ENCODE measurements at places on chromosomes 16 and 17. TPM values are rescaled to one million over a fixed set of nuclear protein-coding genes. Genes with fewer than 3 reads are reported as not detected.

- DNase-seq, result no peak
Measured at GRCh38 chr16:56481468-56482122, 30.2 kb downstream of the OGFOD1 start.

DNA sequence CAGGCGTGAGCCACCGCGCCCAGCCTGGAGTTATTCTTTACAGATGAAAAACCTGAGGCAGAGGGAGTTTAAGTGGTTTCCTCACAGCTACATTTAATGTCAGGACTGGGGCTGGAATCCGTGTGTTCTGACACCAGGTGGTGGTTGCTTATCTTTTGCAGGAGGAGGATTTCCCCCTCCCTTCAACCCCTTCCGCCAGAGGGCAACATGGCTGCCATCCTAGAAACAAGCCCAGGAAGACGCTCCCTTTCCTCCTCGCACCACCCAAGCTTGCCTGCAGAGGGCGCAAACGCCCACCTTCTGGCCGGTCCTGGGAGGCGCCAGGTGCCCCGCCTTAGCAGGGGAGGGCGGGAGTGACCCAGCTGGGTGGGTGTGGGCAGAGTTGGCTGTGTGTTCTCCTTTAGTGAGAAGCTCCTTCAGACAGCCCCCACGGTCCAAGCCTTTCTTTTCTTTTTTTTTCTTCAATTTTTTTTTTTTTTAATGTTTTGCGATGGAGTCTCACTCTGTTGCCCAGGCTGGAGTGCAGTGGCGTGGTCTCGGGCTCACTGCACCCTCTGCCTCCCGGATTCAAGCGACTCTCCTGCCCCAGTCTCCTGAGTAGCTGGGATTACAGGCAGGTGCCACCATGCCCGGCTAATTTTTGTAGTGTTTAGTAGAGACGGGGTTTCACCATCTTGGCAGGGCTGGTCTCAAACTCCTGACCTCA lies 9.9 kb upstream of the RAP1GAP2 start:
- no peak for DNase-seq

DNA sequence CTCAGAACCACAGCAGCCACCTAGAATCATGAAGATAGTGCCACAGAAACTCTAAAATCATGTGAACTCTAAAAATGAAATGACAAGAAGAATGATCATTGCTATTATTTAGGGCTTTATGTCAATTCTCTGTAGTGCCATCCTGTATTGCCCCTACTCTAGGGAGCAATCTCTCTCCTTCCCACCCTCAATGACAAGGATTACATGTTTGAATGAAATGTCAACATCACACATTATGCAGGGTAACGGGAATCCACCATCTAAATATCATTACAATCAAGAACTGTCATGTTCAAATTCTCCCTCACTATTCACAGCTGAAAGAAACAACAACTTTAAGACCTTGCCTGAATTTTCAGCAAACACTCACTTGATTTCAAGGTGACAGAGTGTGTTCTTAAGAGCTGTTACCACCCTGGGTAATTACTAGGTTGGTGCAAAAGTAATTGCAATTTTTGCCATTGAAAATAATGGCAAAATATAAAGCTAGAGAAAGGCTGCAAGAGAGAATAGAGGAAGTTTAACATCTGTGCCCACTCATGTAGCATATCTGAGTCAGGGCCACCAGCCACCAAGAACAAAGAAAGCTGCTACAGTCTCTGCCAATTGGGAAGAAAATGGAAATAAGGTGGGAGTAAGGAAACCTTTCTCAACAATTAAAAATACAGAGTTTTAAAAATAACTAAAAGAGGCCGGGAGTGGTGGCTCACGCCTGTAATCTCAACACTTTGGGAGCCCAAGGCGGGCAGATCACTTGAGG lies 112.8 kb upstream of the PSMD7 start:
- no peak for DNase-seq

The IGF2BP1 gene
- total RNA-seq, result not detected

DNA sequence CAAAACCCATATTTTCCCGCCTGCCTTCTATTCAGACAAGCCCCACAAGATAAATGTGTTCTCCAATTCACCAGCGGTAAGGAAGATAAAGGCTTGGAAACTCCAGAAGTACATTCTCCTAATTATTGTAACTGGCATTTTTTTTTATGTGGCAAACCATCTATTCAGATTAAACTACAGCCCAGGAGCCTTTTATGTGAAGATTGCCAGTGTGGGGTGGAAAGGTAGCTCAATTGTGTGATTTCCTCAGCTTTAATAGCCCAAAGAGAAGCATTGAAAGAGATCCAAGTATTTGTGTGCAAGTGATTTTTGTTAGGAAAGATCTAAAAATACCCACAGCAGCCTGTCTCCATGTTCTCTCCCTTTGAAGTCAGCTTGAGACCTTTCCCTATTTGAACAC lies 451.4 kb upstream of the CCL2 start:
- no peak for DNase-seq

The IRX6 gene
- 0.38 TPM for total RNA-seq

The LRRC75A gene
- 0.38 TPM for total RNA-seq

The C16orf92 gene
- not detected for total RNA-seq

The GRB2 gene
- 58.9 TPM for total RNA-seq

DNA sequence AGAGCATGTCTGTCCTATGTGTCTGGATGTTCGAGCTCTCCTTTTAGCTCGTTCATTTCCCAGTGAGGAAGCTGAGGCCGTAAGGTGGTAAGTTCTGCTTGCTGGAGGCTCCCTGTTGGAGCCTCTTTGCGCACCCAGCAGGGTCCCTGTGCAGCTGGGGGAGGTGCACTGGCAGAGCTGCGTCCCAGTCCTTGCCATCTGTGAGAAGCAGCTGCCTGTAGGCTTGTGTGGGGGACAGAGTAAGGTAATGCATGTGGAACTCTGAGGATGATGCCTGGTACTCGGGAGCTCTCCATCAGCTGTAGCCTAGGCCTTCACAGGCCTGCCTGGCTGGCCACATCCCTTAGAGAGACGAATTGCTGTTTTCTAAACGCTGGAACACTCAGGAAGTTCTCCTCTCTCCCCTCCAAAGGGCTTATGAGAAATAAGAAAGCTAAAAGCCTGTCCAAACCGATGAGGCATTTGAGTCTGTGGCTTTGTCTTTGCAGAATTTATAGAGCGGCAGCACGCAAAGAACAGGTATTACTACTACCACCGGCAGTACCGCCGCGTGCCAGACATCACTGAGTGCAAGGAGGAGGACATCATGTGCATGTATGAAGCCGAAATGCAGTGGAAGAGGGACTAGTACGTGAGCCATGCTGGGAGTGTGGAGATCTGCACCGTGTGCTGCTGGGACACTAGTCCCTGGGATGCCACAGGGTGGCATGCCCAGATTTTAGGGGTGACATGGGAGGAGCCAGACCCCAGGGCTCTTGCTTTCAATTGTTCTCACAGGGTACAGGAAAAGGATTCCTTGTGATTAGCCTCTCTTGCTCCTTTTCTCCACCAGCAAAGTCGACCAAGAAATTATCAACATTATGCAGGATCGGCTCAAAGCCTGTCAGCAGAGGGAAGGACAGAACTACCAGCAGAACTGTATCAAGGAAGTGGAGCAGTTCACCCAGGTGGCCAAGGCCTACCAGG lies 1.6 kb downstream of the NDUFB10 start:
- no peak for DNase-seq

GRCh38 chr17:73393962-73394361 lies 82.2 kb upstream of the CDC42EP4 start:
- no peak for DNase-seq

DNA sequence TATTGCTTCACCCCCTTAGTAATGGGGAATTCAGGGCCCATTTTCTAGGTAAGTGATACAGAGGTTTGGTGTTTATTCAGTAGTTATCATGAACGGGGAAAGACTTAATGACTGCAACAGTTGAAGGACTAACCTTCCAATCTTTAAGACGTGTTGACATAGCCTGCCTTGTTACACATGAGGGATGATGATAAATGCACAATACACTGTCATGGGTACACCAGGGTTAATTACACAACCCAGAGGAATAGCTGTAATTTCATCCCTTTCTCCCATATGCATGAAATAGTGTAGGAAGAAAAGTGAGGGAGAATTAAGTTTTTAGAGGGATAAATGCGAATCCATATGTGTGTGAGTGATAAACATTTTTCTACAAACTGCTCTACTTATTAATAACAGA lies 10.7 kb downstream of the MYH4 start:
- no peak for DNase-seq

The KRT13 gene
- total RNA-seq, result 31,409 TPM

The COX6A2 gene
- total RNA-seq, result not detected

The PDE6G gene
- not detected for total RNA-seq

DNA sequence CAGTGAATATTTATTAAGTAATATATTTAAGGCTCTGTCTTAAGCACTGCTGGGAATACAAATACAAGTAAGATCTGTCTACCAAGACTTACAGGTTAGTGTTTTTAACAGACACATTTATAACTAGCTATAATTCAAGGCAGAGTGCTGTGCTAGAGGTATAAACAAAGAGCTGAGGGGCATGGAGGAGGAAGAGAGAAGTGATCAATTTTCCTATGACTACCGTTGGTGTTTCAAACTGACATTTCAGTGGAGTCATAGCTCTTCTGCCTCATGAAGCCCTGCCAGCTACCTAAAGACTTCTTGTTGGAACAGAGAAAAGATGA lies 79.9 kb downstream of the CYB561 start:
- no peak for DNase-seq

DNA sequence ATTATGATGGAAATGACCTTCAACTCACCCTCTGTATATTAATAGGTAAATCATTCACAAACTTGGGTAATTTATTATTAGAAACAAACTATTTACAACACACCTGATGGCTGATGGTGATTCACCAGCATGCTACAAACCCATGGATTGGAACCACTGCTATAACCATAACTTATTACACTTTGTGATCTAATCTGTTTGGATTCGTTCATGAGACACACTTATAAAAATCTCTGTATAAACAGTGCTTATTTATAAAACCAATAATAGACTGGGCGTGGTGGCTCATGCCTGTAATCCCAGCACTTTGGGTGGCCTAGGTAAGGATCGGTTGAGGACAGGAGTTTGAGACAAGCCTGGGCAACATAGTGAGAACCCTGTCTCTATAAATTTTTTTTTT lies 16.0 kb downstream of the SMIM36 start:
- no peak for DNase-seq

The C1QL1 gene
- 0.35 TPM for total RNA-seq

The TOP2A gene
- 72.7 TPM for total RNA-seq

- DNase-seq, result no peak
Measured at GRCh38 chr17:9057310-9057709, 36.0 kb downstream of the NTN1 start.

DNA sequence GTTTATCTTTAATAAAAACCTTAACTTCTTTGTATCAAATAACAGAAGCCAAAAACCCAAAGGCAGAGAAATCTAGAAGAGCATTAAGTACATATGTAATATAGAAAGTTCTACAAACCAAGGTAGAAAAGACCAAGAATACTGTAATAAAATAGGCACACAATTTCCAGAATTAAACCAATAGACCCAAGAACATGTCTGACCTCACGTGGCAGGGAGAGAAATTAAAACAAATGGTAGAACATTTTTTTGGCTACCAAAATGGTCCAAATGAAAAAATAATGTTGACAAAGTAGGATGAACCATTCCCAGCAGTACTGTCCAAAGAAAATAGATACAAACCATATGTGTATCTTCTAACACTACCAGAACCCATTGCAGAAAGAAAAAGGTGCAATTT lies 183.5 kb downstream of the CPPED1 start:
- DNase-seq, result no peak

DNA sequence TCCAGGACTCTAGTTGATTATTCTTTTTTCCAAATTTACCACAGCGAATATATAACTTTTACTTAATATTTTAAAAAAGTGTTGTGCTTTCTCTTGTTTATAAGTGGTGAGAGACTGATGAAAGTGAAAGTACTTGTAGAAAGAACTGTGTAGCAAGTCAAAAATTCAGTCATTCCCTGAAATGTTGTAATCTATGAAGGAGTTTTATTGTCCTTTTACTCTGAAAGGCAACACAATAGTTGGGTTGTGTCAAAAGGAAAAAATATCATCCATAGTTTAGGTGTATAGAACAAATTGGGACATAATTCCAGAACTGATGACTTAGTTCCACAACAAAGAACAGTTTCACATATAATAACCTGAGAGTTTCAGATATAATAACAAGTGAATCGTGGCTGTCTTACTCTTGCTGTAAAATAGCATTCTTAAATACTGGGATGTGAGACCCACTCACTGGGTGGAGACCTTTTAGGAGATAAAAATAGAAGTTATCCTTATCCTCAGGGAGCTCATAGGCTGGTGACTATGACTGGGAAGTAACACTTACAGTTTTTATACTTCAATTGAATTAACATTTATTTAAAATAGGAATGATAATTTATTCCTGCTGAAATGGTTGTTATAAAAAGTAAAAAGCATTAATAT lies 20.6 kb downstream of the CYB5B start:
- no peak for DNase-seq

DNA sequence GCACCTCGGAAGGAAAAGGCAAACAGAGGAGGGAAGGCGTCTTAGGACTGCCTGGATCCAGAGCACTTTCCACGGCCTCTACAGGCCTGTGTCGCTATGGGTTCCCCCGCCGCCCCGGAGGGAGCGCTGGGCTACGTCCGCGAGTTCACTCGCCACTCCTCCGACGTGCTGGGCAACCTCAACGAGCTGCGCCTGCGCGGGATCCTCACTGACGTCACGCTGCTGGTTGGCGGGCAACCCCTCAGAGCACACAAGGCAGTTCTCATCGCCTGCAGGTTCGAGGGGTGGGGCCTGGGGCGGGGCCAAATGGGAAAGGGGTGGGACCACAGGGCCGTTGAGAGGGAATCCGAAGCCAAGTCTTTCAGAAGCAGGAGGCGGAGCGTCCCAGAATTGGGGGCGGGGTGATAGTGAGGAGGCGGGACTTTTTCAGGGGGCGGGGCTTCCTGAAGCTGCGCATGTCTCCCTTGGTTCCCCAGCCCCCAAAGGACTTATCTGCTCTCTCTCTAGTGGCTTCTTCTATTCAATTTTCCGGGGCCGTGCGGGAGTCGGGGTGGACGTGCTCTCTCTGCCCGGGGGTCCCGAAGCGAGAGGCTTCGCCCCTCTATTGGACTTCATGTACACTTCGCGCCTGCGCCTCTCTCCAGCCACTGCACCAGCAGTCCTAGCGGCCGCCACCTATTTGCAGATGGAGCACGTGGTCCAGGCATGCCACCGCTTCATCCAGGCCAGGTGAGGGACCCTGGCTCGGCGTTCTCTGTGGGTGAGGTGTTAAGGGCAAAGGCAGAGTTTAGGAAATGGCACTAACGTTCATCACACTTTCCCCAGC lies 939 bp downstream of the BCL6B start:
- no peak for DNase-seq

The APOBR gene
- 2.1 TPM for total RNA-seq

The GPT2 gene
- total RNA-seq, result 87.6 TPM

The TMEM100 gene
- not detected for total RNA-seq

GRCh38 chr17:30074730-30075129 lies 41.9 kb upstream of the NSRP1 start:
- no peak for DNase-seq

GRCh38 chr17:79966681-79967080 lies 69.0 kb downstream of the TBC1D16 start:
- no peak for DNase-seq

Data from esophagus squamous epithelium (tissue), 5 donors.